Pulmonary artery endothelial cell (primary cell): ENCODE measurements at places on chromosomes 2 and 18. TPM values are rescaled to one million over a fixed set of nuclear protein-coding genes. Genes with fewer than 3 reads are reported as not detected.

Gene COL6A3
- total RNA-seq = 0.07 and 0.14 TPM in 2 replicates

- DNase-seq = no peak
Measured at GRCh38 chr18:13407484-13407883, 188.9 kb downstream of the LDLRAD4 start.

DNA sequence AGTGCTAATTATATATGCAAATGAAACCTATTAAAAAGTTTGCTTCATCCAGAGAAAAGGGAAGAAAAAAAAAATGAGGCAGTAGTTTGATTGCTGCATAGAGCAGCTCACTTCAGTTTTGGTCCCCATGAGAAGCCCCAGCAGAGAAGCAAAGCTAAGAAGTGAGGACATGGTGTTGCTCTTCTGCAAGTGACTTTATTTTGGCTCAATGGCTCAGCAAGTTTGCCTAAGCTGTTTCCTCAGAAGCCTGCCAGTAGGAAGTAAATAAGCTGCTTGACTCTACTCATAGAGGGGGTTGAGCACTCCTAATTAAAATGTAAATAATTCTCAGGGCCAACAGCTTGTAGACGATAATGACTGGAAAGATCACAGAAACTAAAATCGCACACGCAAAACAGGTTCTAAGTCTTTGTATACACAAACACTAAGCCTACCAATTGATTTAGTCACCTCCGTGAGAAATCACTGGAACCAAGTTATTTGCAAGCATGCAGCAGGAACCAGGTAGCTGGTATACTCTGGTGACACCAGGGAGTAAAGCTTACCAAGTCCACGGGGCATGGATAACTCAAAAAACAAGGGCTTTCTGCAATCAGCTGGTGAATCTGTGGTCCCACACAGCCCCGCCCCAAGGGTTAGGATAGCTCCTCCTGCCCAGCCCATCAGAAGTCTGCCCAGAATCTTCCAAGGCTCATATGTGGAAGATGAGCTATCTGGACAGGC, 39.7 kb upstream of the NABP1 start:
- no peak for DNase-seq

DNA sequence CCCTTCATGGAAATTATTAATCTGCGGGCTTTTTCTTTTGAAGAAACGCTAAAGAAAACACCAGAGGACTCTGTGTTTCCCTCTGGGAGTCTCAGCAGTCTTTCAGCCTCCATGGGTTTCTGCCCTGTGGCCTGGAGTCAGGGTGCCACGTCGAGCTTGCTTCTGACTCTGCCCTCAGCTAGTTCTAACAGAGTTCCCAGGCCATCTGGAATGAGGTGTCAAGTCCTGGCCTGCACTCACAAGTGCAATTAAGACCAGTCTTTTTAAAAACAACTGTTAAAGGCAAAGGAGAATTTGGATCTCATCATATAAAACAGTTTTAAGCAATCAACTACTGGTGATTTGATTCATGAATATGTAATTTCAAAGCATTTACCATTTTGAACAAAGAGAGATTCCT, 157.3 kb downstream of the RHBDD1 start:
- DNase-seq = no peak

GRCh38 chr18:56221195-56222065, 417.0 kb downstream of the TXNL1 start:
- DNase-seq = no peak

- no peak for DNase-seq
Measured at GRCh38 chr2:172427256-172427989, at the start of gene ITGA6. Gene ITGA6, plus strand, starts transcription at chr2:172427586.
